ENCODE measurements at places on chromosomes 13 and 19.

GRCh38 chr13:46909042-46909441, 12.2 kb upstream of the HTR2A start:
- no peaks in the 10 kb centered on the region for H3K4me1 ChIP-seq
- DNase-seq, result no peak
- no peaks in the 10 kb centered on the region for H3K36me3 ChIP-seq
- H3K4me3 ChIP-seq, result no peak overlapping the region

- no peaks in the 10 kb centered on the region for H3K4me1 ChIP-seq
- no peaks in the 10 kb centered on the region for H3K36me3 ChIP-seq
- no peak for DNase-seq
- no peak overlapping the region for H3K4me3 ChIP-seq
- no peak overlapping the region for H3K27ac ChIP-seq
Observed at GRCh38 chr13:21925720-21926119, 254.8 kb downstream of the FGF9 start.

- H3K27me3 ChIP-seq, result no peaks in the 10 kb centered on the region
- no peak overlapping the region for H3K27ac ChIP-seq
- no peaks in the 10 kb centered on the region for H3K36me3 ChIP-seq
- H3K4me1 ChIP-seq, result no peaks in the 10 kb centered on the region
Observed at GRCh38 chr13:83563499-83563898, 318.8 kb downstream of the SLITRK1 start.

DNA sequence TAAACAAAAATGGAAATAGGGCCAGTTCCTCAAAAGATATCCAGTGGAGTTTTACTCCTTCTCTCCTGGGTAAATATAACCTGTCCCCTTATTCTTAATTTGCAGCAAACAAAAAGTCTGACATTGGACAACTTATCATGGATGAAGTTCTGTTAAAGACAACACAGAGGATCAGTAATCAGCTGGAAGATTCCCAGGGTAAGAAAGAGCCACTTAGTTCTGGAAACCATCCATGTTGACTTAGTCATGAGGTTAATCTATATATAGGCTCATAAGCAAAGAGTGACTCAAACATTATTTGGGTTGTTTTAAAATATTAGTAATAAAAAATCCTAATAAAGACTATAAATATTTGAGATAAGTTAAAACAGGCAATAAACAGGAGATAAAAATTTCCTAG, 40.5 kb upstream of the EBPL start:
- peaks cover 5% of the 10 kb centered on the region for H3K4me1 ChIP-seq
- no peak for DNase-seq
- no peaks in the 10 kb centered on the region for H3K36me3 ChIP-seq
- H3K4me3 ChIP-seq, result no peak overlapping the region
- H3K27ac ChIP-seq, result peak overlapping the region; percentile 1

GRCh38 chr19:46745521-46746280, at the start of gene FKRP:
Gene FKRP (plus strand): TSS chr19:46746057. CDS start chr19:46755451, 9,394 bp downstream.
- no peaks in the 10 kb centered on the region for H3K36me3 ChIP-seq
- H3K4me1 ChIP-seq, result peaks cover 10% of the 10 kb centered on the region
- H3K4me3 ChIP-seq, result peak within 1 kb of the TSS; percentile 100
- H3K27me3 ChIP-seq, result no peaks in the 10 kb centered on the region
- H3K27ac ChIP-seq, result peak within 1 kb of the TSS; percentile 91

GRCh38 chr13:104868806-104869205, 1666.7 kb downstream of the EFNB2 start:
- no peaks in the 10 kb centered on the region for H3K36me3 ChIP-seq
- H3K4me1 ChIP-seq, result no peaks in the 10 kb centered on the region
- H3K4me3 ChIP-seq, result no peak overlapping the region
- no peak overlapping the region for H3K27ac ChIP-seq
- no peaks in the 10 kb centered on the region for H3K27me3 ChIP-seq

GRCh38 chr13:44692173-44692713, 116.1 kb upstream of the TSC22D1 start:
- no peak overlapping the region for H3K27ac ChIP-seq
- no peak overlapping the region for H3K4me3 ChIP-seq
- no peaks in the 10 kb centered on the region for H3K36me3 ChIP-seq
- no peak for DNase-seq
- no peaks in the 10 kb centered on the region for H3K4me1 ChIP-seq

Measured in adrenal gland (tissue), 19 donors.